Fibroblast of pulmonary artery (primary cell): ENCODE measurements at places on chromosomes 6 and 20.

GRCh38 chr20:10783707-10784553 lies 110.1 kb upstream of the JAG1 start:
- peak; percentile 47 for DNase-seq

- DNase-seq: no peak
Observed at GRCh38 chr6:25062070-25062811, 126.5 kb upstream of the RIPOR2 start.

- DNase-seq: no peak
Observed at GRCh38 chr6:113594726-113595125, 262.4 kb upstream of the MARCKS start.

DNA sequence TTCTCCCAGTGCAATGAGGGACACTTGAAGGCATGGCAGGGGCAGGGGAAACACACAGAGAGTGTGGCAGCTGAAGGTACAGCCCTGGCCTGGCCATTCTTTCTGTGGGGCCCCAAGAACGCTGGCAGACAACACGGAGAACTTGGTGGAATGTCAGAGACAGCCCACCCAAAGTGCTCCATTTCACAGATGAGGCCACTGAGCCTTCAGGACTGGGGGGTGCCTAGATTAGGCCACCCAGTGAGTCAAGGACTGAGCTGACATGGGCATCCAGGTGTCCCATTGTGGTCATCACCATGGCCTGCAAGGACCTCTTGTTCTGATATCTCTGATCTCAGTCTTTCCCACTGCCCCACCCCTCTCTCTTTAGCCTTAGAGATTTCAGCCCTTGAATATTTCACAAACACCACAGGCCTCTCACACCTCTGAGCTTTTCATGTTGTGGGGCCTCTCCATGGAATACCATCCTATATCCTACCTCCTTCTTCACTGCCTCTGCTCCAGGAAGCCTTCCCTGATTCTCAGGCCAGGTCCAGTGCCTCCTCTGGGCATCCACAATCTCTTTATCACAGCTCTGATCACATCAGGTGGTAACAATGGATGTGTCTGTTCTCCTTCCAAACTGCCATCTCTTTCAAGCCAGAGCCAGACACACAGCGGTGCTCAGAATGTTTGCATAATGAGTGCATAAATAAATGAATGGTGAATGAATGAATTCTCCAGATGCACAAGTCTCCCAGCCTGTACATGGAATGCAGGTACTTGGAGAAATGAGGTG lies 2.0 kb upstream of the RSPO4 start:
- DNase-seq: no peak

GRCh38 chr6:52377538-52378221 lies 15.7 kb downstream of the PAQR8 start:
- DNase-seq: no peak

DNA sequence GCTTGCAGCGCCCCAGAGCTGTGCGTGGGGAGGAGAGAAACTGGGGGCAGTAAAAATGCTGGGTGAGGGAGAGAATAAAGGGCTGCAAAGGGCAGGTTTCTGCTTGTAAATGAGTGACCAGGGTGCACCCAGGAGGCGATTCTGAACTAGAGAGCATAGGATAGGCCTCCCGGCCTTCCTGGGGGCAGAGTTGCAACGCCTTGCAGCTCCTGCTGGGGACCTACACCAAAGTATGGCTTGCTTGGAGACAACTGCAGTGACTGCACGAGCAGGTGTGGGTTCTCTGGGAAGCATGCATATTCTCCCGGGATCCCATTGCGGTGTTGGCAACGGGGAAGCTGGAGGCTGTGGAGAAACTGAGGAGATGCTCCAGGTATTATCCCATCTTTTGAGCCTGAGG lies 111.6 kb upstream of the SPACA1 start:
- DNase-seq: no peak

DNA sequence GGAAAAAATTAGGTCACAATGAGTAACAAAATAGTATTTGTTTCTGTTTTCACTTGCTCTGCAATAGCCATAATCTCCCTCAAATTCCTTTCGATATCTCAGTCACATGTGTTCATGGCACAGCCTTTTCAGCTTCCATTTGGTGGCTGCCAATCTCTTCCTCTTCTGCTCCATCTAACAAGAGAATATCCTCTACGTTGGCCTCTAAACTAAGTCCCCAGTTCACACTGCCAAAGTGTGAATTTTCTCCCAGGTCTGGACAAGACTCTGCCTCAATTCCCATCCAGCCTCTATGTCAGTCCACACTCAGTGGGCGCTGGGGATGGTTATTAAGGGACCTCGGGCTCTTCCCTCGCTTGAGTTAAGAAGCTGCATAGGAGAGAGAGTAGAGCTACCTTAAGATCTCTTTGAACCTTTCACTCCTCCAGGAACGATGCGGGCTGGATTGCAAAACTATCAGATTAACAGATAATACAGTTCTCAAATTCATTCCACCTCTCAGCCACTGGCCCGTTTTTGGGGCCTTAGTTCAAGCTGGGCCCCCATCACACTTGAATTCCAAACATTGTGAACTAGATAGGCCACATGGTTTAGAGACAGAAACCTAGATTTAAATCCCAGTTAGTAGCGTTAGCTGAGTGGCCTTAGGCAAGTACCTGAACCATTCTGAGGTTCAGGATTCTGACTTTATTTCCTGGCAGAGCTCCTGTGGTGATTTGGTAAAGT lies 250.2 kb upstream of the QKI start:
- no peak for DNase-seq

DNA sequence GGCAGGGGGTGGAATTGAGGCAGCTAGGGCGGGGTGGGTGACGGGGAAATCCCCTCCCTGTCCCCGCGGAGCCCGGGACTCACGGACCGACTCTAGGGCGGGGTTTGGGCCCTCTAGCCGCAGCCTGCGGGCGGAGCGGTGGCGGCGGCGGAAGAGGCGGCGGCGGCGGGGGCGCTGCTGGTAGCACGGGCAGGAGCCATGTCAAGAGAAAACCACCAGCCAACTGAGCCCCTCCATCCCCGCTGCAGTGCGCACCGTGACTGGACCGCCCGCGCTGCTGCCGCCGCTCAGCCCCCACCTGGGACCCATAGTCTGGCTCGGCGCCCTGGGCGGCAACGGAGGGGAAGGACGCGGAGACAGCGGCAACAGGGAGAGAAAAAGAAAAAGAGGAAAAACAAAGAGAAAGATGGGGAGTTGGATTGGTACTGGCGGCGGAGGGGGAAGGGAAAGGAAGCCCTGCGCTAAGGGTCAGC lies 1.2 kb upstream of the C6orf62 start:
- DNase-seq: peak; percentile 47

DNA sequence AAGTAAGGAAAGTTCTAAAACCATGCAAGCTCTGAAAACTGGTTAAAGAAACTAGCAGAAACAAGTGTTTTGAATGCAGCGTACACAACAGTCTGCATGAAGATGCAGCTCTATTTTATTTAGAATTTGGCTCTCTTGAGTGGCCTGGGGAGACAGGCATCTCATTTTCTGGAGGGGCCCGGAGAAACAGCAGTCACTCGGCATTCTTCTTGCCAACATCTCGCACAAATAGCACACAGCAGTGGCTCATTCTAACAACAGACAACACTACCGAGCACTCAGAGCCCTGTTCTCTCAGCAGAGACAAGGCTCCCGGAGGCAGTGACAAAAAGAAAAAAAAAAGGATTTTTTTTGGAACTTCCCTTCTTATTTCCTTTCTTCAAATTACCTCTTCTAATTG lies 108.5 kb upstream of the STMND1 start:
- DNase-seq: no peak

DNA sequence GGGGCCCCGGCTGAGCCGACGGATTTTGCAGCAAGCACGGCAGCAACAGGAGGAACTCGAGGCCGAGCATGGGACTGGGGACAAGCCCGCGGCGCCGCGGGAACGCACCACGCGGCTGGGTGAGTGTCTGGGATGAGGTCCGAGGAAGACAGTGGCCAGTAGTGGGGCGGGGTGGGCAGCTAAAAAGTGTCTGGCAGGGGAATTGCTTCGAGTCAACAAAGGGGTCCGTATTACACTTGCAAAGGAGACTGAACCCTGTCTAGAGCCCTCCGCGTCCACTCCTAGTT lies 356 bp downstream of the BYSL start:
- no peak for DNase-seq

- DNase-seq: no peak
Observed at GRCh38 chr6:148768646-148769270, 21.9 kb downstream of the UST start.

- DNase-seq: no peak
Observed at GRCh38 chr20:44830523-44830922, 20.2 kb upstream of the RIMS4 start.

- no peak for DNase-seq
Observed at GRCh38 chr6:20166210-20166609, 46.1 kb downstream of the MBOAT1 start.

DNA sequence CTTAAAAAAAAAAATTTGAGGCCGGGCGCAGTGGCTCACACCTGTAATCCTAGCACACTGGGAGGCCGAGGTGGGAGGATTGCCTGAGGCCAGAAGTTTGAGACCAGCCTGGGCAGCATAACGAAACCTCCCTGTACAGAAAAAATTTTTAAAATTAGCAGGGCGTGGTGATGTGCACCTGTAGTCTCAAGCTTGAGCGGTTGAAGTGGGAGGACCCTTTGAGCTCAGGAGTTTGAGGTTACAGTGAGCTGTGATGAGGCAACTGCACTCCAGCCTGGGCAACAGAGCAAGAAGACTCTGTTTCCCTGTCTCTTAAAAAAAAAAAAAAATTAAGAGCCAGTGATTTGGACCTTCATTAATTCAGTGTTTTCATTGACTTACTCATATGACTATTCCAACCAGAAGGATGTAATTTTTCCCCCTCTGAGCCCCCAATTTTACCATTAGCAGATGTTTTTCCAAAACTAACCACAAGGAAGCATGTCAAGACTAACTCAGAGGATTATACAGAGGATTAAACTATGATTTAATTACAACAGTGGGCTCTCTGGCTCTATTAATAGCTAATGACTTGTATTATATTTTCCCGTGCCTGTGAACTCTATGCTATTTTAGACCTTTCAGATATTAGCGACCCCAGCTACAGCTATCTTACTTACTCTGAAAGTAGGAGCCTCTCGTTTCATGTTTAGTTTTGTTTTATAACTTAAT lies 75.1 kb downstream of the ARID1B start:
- no peak for DNase-seq

DNA sequence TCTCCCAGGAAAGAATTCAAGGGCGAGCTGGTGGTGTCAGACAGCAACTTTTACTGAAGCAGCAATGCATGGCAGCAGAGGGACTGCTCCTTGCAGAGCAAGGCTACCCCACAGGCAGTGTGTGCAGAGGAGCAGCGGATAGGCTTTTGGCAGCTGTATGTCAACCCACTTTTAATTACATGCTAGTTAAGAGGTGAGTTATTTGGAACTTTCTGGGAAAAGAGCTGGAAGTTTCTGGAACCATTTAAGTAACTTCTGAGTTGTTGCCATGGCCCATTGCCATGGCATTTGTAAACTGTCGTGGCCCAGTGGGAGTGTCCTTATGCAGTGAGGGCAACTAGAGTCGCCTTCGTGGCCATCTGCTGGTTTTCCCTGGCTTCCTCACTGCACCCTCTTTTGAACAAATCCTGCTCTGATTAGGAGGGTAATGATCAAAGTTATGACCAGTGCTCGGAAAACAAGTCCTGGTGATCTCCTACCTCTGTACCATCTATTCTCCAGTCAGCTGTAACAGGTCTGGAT lies 34.0 kb downstream of the BPIFB4 start:
- DNase-seq: no peak

GRCh38 chr6:21265034-21265729 lies 328.4 kb upstream of the SOX4 start:
- DNase-seq: no peak

DNA sequence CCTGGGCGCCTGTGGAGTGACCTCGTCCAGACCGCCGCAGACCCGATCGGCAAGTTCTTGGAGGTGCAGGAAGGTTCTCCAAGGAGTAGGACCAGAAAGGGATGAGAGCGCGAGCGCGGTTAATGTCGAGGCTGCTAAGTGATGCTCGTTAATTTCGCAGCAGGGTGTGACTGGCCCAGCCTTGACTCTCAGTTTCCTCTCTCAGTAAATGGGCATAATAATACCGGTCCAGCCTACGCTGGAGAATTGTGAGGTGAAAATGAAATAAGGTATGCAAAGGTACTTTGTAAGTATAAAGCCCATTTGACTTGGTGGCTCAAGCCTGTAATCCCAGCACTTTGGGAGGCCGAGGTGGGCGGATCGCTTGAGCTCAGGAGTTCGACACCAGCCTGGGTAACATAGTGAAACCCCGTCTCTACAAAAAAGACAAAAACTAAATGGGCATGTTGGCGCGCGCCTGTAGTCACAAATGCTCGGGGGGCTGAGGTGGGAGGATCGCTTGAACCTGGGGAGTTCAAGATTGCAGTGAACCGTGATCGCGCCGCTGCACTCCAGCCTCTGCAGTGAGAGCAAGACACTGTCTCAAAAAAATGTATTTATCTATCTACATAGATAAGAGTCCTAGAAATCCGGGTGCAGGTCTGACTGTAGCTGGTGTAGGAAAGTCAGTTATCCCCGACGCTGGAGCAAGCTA lies 634 bp upstream of the BTBD9 start:
- no peak for DNase-seq

GRCh38 chr20:38208088-38208487 lies 43.0 kb upstream of the TGM2 start:
- no peak for DNase-seq

GRCh38 chr6:4723383-4723782 lies 52.8 kb upstream of the CDYL start:
- no peak for DNase-seq

DNA sequence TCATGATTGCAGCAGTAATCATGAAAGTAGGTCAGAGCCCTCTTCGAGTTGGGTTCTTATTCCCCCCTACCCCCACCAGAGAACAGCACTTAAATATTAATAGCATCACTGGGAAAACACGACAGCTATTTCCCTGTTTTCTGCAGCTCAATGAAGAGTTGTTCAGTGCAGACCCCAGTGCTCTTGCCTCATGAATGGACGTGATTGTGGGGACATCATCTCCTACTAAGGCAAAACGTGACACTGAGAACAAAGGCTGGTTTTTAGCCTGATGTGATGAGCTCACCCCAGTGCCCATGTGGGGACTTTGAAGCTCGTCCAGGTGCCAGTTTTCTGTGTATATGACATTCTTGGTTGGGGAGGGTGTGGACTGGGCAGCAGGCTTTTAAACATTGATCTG lies 105.9 kb downstream of the SLC35F1 start:
- DNase-seq: no peak

DNA sequence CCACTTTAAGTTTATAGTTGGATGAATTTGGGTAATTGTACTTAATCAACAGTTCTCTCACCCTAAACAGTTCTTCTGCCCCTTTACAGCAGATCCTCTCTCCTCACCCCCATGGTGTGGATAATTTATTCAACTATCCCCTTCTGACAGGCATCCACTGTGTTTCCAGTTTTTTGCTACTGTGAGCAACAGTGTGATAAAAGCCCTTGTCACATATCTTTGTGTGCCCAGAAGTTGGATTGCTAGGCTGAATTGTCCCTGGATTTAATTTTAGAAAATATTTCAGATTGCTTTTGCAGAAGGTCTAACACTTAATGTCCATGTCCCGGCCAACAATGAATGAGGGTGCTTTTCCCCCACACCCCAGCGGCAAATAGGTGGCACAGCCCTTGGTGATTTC lies 30.5 kb upstream of the SCUBE3 start:
- no peak for DNase-seq
